Foreskin keratinocyte (primary cell): ENCODE measurements at places on chromosomes 16 and 17. TPM values are rescaled to one million over a fixed set of nuclear protein-coding genes. Genes with fewer than 3 reads are reported as not detected.

DNA sequence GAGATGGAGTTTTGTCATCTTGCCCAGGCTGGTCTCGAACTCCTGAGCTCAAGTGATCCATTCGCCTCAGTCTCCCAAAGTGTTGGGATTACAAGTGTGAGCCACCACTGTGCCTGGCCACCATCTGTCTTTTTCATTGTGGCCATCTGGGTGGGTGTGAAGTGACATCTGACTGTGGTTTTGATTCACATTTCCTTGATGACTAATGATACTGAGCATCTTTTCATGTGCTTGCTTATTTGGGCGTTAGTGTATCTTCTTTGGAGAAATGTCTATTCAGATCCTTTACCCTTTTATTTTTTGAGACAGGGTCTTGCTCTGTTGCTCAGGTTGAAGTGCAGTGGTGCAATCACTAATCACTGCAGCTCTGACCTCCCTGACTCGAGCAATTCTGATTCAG lies 53.9 kb upstream of the ERN1 start:
- peak; percentile 52 for DNase-seq

- peak; percentile 41 for DNase-seq
Measured at GRCh38 chr17:2560658-2561057, 32.8 kb upstream of the PAFAH1B1 start.

DNA sequence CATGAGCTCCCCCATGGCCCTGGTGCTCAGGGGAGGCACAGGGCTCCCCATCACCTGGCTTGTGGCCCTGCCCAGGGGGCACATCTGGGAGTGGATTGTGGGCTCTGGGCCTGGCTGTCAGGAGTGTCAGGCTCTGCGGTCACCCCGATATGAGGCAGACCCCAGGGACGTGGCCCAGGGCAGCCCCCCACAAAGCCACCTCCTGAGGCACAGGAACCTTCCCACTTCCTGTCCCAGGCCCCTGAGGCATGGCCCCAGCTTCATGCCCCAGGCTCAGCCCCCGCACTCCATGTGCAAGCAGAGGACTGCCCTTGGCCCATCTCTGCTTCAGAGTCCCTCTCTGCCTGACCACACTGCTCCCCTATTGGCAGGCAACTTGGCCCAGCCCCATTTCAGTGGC lies 160.3 kb downstream of the PCTP start:
- DNase-seq, result no peak

DNA sequence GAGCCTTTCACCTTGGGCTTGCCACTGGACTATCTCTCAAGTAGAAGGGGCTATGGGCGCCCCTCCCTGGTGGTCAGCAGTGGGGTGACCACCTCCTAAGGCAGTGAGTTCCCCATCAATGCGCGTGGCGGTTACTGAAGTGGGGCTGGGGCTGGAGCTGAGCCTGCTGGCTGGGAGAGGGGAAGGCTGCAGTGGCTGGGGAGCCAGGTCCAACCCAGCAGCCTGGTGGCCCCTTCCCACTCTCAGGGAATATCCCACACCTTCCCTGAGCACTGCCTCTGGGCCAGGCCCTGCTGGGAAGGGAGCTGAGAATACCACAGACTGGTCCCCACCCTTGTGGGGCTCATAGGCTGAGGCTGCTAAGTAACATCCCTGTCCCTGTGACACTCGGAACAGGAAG lies 19.8 kb upstream of the MPRIP start:
- DNase-seq, result no peak

- no peak for DNase-seq
Measured at GRCh38 chr17:21288571-21289017, 4.1 kb downstream of the MAP2K3 start.

GRCh38 chr16:60061396-60061795 lies 1327.3 kb upstream of the GOT2 start:
- DNase-seq, result no peak

DNA sequence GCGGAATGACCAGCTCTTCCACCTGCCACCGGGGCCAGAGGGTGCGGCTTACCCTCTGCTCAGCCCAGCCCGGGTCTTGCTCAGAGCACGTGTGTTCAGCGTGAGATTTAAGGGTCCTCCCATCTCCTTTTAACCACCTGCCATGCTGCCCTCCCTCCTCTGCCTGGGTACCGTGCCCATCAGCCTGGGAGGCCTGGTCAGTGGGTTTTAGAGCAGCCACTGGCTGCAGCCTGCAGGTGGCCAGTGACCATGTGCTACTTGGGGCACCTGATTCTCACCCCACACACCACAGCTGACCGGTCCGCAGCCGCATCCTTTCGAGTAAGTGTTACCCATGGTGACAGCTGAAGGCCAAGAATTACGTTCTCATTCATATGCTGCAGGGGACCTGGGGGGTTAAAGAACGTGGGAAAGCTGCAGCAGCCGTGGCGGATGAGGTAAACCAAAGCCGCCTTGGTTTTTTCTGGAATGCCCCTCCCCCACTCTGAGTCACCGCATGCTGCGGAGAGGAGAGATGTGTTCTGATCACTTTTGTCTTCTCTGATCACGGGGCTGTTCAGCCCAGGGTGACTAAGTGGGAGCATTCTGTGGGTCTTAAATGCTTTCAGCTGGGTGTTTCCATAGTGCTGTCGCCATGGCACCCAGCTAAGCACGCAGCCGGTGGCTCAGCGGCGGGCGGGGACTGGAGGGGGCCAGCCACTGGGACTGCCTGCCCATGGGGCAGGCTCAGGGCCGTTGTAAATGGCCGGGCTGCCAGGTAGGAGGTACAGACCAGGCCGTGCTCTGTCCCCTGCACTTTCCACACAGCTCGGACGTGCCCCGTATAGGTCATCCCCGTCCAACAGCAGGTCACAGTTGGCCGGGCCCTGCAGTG lies 59.8 kb downstream of the BAIAP2 start:
- peak; percentile 99 for DNase-seq

DNA sequence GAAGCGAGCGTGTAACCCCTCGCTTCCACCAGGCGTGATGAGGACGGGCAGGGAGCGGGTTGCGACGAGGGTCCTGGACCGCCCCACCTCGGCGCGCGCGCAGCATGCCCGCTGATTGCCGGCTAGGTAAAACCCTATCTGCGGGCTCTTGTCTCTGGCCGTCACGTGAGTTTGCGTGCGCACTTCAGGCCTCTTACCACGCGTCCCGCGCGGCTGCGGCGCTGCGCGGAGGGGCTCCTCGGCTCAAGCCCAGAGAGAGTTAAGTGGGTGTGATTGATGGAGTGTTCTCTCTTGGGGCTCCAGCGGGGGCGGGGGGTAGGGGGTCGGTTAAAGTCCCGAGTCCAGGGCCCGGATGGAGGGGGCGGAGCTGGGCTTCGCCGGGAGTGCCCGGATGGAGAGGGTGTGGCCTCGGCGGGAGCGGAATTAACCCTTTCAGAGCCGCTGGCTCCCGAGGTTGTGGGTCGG lies 7.9 kb downstream of the KDM6B start:
- DNase-seq, result no peak

- no peak for DNase-seq
Measured at GRCh38 chr16:56367764-56368163, 57.6 kb downstream of the AMFR start.

GRCh38 chr16:84851192-84852127 lies 31.7 kb downstream of the CRISPLD2 start:
- no peak for DNase-seq

- DNase-seq, result no peak
Measured at GRCh38 chr17:12048843-12049473, 28.3 kb downstream of the MAP2K4 start.

DNA sequence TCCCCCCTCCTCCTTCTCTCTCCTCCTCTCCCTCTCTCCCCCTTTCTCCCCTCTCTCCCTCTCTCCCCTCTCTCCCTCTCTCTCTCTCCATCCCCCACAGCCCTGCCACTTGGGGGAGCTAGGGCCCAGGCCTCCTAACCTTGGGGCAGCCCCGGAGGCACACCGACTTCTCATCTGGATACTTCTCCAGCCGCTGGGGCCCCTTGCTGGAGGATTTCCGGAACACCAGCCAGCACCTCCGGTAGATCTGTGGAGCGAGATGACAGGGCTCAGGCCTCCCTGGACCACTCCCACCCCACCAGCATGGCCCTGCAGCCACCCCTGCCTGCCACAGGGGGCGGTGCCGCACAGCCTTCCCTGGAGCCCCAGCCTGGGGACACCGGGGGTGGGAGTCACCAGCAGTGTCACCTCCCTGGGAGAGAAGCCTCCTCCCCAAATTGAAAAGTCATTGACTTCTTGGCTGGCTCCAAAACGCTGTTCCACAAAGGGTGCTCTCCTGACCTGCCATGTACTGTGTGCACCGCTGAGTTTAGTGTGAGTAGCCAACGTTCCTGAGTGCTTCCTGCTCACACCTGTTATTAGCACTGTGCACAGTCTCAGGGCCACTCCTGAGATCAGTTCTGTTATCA lies 10.5 kb downstream of the DOK4 start:
- no peak for DNase-seq

DNA sequence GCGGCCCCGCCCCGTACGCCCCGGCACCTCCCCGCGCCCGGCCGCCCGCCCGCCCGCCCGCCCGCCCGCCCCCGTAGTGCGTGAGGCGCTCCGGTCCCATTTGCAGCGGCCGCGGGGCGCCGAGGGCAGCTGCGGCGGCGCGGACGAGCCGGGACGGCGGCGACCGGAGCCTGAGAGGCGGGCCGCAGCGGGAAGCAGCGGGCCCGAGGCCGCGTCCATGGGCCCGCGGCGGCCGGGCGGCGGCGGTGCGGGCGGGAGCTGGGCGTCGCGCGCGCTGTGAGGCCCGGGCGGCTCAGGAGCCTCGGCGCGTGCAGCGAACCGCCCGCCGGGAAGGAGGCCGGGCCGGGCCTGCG lies at the start of gene MPRIP:
MPRIP (plus strand) TSS at position 74 of the 353 bp plus-strand sequence. CDS start 392 bp downstream, outside the sequence.
- no peak for DNase-seq

The SOST gene
- total RNA-seq, result not detected in 2 replicates

The MYH1 gene
- total RNA-seq, result not detected in 2 replicates

The GALR2 gene
- total RNA-seq, result 0.07 TPM in 1 of 2 replicates, not detected in the other

The RHBDL1 gene
- 1.3 and 2.0 TPM in 2 replicates for total RNA-seq

The BICDL2 gene
- total RNA-seq, result 0.39 and 0.68 TPM in 2 replicates

The TP53TG3F gene
- not detected in 2 replicates for total RNA-seq

The OTOA gene
- 0.07 and 0.17 TPM in 2 replicates for total RNA-seq
